ENCODE measurements at places on chromosomes 5 and 9. TPM values are rescaled to one million over a fixed set of nuclear protein-coding genes. Genes with fewer than 3 reads are reported as not detected.

Gene AGGF1
- 22.1 TPM for total RNA-seq

Gene CAMK2A
- total RNA-seq, result 0.88 TPM

Gene TAF11L5
- total RNA-seq, result not detected

Gene PLAC8L1
- not detected for total RNA-seq

Gene ANKRD31
- total RNA-seq, result 0.29 TPM

Gene TSSK1B
- total RNA-seq, result 0.72 TPM

Gene PTGES
- total RNA-seq, result 70.9 TPM

- peak; percentile 58 for DNase-seq
- no peaks in the 10 kb centered on the region for H3K27me3 ChIP-seq
- H3K27ac ChIP-seq, result no peak overlapping the region
- no peaks in the 10 kb centered on the region for H3K4me1 ChIP-seq
- no peak overlapping the region for H3K4me3 ChIP-seq
Measured at GRCh38 chr9:128713941-128714573, 9.9 kb downstream of the ZDHHC12 start.

- no peak overlapping the region for H3K27ac ChIP-seq
- no peaks in the 10 kb centered on the region for H3K27me3 ChIP-seq
- H3K4me1 ChIP-seq, result peaks cover 4% of the 10 kb centered on the region
Measured at GRCh38 chr5:139251281-139251687, 42.3 kb upstream of the MATR3 start.

GRCh38 chr5:119200795-119201194 is 129.9 kb downstream of the DMXL1 start:
- no peak overlapping the region for H3K4me3 ChIP-seq
- peaks cover 10% of the 10 kb centered on the region for H3K36me3 ChIP-seq
- H3K27me3 ChIP-seq, result no peaks in the 10 kb centered on the region
- no peak overlapping the region for H3K27ac ChIP-seq
- no peak for DNase-seq

- H3K27me3 ChIP-seq, result peaks cover 5% of the 10 kb centered on the region
- H3K36me3 ChIP-seq, result no peaks in the 10 kb centered on the region
- no peak overlapping the region for H3K27ac ChIP-seq
- no peak overlapping the region for H3K4me3 ChIP-seq
- peak; percentile 54 for DNase-seq
- H3K4me1 ChIP-seq, result no peaks in the 10 kb centered on the region
Measured at GRCh38 chr9:124124729-124125650, 113.4 kb downstream of the LHX2 start.

- peaks cover 10% of the 10 kb centered on the region for H3K4me1 ChIP-seq
- H3K4me3 ChIP-seq, result no peak overlapping the region
- H3K27ac ChIP-seq, result no peak overlapping the region
- H3K36me3 ChIP-seq, result no peaks in the 10 kb centered on the region
- DNase-seq, result no peak
Measured at GRCh38 chr5:107570805-107571531, 99.8 kb downstream of the EFNA5 start.

All from osteoblast (primary cell).